ENCODE measurements at places on chromosomes 4 and X.

DNA sequence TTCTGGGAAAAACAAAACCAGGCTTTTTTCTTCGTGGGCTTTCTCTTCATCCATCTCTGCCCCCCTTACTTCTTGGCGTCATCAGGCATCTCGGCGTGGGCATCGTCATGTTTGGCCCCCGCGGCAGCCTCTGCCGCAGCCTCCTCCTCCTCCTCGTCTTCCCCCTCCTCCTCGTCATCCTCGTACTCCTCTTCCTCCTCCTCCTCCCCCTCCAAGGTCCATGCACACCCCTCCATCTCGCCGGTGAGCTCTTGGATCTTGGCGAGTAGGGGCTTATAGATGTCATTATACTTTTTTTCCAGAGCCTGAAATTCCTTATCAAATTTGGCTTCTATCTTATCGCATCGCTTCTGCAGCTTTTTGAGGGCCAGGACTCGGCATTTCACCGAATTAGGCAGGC lies 488 bp downstream of the NAP1L5 start:
- no peak for DNase-seq

DNA sequence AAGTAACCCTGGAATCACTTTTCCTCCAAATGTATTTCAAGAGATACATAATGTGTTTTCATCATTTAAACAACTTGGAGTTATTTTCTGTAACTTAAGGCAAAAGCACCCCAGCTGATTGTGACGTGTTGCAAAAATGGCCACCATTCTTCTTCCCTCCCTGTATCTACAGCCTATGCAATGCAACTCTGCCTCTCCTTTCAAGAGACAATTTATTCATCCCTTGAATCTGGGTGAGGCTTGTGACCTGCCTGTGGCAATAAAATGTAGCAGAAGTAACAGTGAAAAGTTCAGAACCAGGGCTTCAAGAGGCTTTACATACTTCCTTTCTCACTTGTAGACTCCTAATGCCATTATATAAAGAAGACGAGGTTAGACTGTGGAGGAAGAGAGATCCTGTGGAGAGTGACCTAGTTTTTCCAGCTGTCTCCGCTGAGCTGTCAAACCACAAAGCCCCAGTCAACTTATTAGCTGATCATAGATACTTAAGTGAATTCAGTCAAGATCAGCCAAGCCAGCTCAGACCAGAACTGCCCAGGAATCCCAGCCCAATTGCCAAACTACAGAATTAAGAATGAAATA lies 81.0 kb upstream of the KLF3 start:
- DNase-seq: peak; percentile 11

DNA sequence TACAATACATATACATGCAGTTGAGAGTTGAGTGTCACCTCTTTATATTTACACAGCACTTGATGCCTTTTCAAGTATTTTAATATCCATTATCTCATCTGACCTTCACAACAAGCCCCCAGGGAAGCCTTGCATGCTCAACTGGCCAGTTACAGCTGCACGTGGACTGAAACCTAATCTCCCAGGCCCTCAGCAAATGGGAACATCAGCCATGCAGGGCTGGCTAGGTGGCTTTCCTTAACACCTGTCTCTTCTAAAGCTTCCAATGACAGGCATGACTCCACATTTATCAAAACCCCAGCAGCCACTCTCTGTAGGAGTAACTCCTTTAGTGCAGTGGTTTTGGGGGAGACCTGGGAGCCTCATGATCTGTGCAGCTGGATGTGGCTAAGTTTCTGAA lies 56.4 kb downstream of the PHKA2 start:
- DNase-seq: no peak

- DNase-seq: no peak
Observed at GRCh38 chr4:147299205-147299604, 181.7 kb upstream of the EDNRA start.

- no peak for DNase-seq
Observed at GRCh38 chrX:149987613-149988012, 49.3 kb upstream of the EOLA2 start.

GRCh38 chr4:42282081-42282901 lies 115.0 kb upstream of the SHISA3 start:
- peak; percentile 15 for DNase-seq

GRCh38 chrX:118702741-118703140 lies 24.7 kb upstream of the IL13RA1 start:
- DNase-seq: no peak

DNA sequence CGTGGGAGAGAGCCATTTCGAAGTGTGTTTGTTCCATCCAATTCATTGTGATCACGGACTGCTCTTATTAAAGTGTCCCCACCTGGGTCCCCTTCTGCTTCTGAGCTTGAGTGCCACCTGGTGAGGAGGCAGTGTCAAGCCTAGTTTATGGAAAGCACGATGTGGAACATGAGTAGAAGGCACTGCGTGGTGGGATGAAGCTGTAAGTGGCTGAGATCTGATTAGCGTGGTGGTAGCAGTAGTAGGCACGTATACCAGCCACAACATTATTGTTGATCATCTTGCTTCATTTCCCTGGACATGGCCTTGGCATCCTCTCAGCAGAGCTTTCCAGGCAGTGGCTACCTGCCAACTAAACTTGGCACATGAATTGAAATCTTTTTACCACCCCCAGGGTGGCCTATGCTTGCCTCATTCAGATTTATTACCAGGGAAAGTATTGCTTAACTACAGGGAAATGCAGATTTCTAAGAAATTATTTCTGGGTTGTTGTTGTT lies 46.4 kb downstream of the GPAT3 start:
- DNase-seq: no peak

GRCh38 chr4:151641167-151641566 lies 119.6 kb downstream of the GATB start:
- no peak for DNase-seq

DNA sequence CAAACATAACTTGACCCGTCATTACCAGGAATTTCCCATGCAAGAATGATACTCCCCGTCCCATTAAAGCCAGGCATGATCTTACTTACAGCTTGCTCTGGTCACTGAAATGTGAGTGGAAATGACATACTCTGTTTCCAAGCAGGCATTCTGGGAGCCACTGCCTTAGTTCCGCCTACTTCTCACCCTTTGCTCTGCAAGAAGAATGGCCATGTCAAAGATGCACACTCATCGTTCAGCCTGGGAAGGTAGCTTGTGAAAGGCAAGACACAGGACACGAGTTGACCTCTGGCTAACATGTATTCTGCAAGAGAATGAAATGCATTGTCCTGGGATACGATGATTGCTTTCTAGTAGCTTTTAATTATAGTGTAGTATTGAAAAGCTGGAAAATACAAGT lies 1144.4 kb downstream of the NLGN4X start:
- no peak for DNase-seq

Measured in stimulated activated CD4-positive, alpha-beta T cell treated with anti-CD3 and anti-CD28 coated beads, Interleukin-4, amount 100 ng/mL, for 48 hours (primary cell).